ENCODE measurements at places on chromosomes 7 and 10. TPM values are rescaled to one million over a fixed set of nuclear protein-coding genes. Genes with fewer than 3 reads are reported as not detected.

GRCh38 chr7:41892356-41893100 lies 189.6 kb upstream of the INHBA start:
- H3K27ac ChIP-seq: no peak overlapping the region
- no peak overlapping the region for H3K4me3 ChIP-seq
- DNase-seq: no peak
- no peaks in the 10 kb centered on the region for H3K36me3 ChIP-seq
- H3K27me3 ChIP-seq: no peaks in the 10 kb centered on the region

Gene PAPOLB
- 0.37 TPM for total RNA-seq

DNA sequence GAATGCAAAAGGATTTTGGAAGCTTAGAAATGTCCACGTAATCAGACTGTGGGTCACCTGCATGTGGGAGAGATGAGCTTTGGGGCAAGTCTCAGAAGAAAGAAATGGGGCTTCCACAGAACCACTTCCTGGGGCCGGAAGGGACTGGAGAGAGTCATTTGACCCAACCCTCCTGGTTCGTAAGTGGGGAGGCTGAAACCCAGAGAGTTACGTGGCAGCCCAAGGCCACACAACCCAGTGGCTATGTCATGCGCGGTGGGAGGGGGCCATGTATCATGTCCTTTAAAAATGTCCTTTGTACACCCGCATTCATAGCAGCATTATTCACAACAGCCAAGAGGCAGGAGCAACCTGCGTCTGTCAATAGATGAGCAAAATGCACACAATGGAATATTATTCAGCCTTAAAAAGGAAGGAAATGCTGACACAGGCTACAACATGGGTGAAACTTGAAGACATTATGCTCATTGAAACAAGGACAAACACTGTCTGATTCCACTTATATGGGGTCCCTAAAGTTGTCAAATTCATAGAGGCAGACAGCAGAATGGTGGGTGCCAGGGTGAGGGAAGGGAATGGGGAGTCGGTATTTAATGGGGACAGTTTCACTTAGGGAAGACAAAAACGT lies 15.1 kb downstream of the CAMK2B start:
- H3K4me1 ChIP-seq: no peaks in the 10 kb centered on the region
- H3K27me3 ChIP-seq: no peaks in the 10 kb centered on the region
- no peaks in the 10 kb centered on the region for H3K36me3 ChIP-seq
- H3K27ac ChIP-seq: no peak overlapping the region
- peak; percentile 19 for DNase-seq

- no peaks in the 10 kb centered on the region for H3K36me3 ChIP-seq
- H3K4me1 ChIP-seq: peaks cover 58% of the 10 kb centered on the region
- peak; percentile 58 for DNase-seq
- no peaks in the 10 kb centered on the region for H3K27me3 ChIP-seq
- H3K4me3 ChIP-seq: no peak overlapping the region
These were observed 72.5 kb downstream of the CDK6 start for GRCh38 chr7:92763636-92764423.

DNA sequence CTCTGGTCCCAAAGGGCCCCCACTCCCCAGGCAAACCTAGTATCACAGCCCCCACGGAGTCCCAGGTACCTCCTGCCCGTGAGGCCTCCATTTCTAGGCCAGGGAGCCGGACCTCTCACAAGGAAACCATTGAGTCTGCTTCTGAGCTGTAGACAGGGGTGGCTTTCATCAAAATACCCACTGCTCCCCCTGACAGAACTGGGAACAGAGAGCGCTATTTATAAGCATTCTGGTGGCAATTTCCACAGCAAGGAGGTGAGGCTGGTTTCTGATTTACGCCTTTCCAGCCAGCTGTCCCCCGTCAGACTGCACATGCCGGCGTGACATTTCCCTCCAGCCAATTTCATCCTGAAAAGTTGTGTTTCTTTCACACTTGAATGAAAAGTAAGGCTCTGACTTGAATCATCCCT lies 407.5 kb upstream of the PRKCQ start:
- DNase-seq: peak; percentile 50
- H3K4me1 ChIP-seq: no peaks in the 10 kb centered on the region
- H3K27me3 ChIP-seq: no peaks in the 10 kb centered on the region

GRCh38 chr10:5818894-5819293 lies 5.7 kb upstream of the GDI2 start:
- DNase-seq: no peak
- no peak overlapping the region for H3K4me3 ChIP-seq
- no peak overlapping the region for H3K27ac ChIP-seq
- H3K4me1 ChIP-seq: peaks cover 14% of the 10 kb centered on the region
- no peaks in the 10 kb centered on the region for H3K36me3 ChIP-seq
- no peaks in the 10 kb centered on the region for H3K27me3 ChIP-seq

GRCh38 chr7:156578978-156579430 lies 61.6 kb upstream of the RNF32 start:
- no peaks in the 10 kb centered on the region for H3K36me3 ChIP-seq
- H3K27me3 ChIP-seq: no peaks in the 10 kb centered on the region
- H3K4me3 ChIP-seq: no peak overlapping the region
- no peak for DNase-seq
- no peak overlapping the region for H3K27ac ChIP-seq

Gene MBL2
- total RNA-seq: 2.7 TPM

GRCh38 chr7:13240349-13240748 lies 552.9 kb downstream of the ARL4A start:
- no peak for DNase-seq
- no peak overlapping the region for H3K4me3 ChIP-seq
- H3K27ac ChIP-seq: no peak overlapping the region

DNA sequence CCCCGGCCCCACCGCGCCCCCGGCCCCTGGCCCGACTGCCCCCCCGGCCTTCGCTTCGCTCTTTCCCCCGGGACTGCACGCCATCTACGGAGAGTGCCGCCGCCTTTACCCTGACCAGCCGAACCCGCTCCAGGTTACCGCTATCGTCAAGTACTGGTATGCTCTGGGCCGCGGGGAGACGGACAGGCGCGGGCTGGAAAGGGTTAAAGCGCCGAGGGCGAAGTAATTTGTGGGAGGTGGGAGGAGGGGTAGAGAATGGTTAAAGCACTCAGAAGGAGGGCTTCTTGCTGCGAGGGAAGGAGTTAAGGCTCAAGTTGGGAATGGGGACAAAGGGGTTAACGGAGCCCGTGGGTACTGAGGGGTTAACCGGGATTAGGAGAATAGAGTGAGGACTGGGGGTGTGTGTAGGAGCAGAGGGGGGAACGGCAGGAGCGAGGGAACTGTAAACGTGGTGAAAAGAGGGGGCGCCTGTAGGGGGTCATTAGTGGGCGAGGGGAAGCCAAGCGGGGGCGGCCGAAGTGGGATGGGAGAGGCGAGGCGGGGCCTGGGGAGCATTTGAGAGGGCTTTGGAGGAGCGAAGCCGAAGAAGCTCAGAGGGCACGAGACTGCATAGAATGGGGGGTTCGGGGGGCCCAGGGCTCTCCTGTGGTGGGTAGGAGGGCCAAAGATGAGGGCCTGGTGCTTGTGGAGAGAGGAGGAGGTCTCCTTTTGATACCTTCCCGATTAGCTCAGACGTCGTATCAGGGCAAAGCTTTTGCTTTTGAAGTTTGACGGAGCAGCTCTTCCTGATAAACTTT lies 605 bp downstream of the SUFU start:
- peaks cover 2% of the 10 kb centered on the region for H3K36me3 ChIP-seq
- peak overlapping the region; percentile 95 for H3K27ac ChIP-seq
- H3K27me3 ChIP-seq: no peaks in the 10 kb centered on the region
- peaks cover 70% of the 10 kb centered on the region for H3K4me1 ChIP-seq

Gene CC2D2B
- not detected for total RNA-seq

Gene ANKRD22
- 6.4 TPM for total RNA-seq

Gene IGFBP1
- total RNA-seq: not detected

DNA sequence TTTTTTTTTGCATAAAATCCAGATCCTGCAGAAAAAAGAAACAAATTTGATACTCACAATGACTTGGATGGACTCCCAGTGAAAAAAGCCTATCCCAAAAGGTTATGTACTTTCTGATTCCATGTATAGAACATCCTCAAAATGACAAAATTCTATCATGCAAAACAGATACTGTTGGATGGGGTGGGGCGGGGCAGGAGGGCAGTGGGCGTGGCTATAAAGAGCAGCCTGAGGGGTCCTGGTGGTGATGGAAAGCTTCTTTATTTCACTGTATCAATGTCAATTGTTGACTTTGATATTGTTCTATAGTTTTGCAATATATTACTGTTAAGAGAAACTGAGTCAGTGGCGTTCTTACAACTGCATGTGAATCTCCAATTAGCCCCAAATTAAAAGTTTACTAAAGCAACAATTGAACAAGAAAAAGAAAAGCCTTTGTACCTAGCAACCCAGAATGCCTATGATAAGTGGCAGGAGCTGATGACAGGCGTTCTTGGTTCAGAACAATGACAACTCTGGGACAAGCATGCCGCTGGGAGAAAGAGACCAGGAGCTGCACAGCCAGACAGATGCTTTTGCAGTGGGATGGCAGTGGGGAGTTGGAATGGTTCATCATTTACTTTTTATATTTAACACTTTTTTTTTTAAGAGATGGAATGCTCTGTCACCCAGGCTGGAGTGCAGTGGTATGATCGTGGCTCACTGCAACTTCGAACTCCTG lies 101.9 kb downstream of the LHPP start:
- no peaks in the 10 kb centered on the region for H3K36me3 ChIP-seq
- H3K27ac ChIP-seq: no peak overlapping the region
- H3K4me3 ChIP-seq: no peak overlapping the region

Gene FAS
- 33.6 TPM for total RNA-seq

DNA sequence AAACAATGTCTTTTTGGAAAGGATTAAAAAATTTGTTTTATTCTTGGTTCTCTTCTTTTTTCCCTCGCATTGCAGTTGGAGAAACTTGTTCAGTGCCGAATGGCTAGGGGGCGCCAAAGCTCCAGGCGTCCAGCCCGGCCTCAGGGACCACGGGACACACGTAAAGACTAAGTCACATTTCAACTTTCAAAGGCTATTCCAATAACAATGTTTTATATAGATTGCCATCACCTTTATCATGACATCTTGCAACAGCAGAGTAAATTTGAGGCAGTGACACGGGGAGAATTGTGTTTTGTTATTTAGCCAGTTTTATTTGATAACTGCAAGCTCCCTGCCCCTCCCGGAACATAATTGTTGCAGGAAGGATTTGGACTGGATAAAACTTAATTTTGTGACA lies 2.2 kb upstream of the IGFBP3 start:
- no peak overlapping the region for H3K27ac ChIP-seq
- H3K27me3 ChIP-seq: peaks cover 48% of the 10 kb centered on the region
- H3K4me1 ChIP-seq: peaks cover 30% of the 10 kb centered on the region
- peak; percentile 91 for DNase-seq

Gene SPDYE8
- total RNA-seq: 0.18 TPM

DNA sequence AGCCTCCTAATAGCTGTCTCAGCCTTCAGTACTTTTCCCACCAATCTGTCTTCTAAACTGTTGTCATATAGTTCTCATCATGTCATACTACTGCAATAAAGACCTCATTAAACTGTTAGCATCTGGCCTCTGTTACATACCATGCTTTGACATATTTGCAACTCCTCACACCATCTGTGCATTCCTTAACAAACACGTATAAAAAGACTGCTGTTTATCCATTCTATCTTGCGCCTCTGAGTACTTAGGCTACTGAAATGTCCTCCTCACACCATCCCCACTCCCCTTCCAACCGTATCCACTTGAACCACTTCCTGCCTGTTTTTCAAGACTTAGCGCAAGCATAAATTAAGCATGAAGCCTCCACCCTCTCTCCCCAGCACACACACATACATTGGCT lies 41.6 kb downstream of the SLC16A9 start:
- no peak overlapping the region for H3K27ac ChIP-seq
- H3K36me3 ChIP-seq: no peaks in the 10 kb centered on the region
- no peak overlapping the region for H3K4me3 ChIP-seq
- no peak for DNase-seq
- H3K4me1 ChIP-seq: no peaks in the 10 kb centered on the region

DNA sequence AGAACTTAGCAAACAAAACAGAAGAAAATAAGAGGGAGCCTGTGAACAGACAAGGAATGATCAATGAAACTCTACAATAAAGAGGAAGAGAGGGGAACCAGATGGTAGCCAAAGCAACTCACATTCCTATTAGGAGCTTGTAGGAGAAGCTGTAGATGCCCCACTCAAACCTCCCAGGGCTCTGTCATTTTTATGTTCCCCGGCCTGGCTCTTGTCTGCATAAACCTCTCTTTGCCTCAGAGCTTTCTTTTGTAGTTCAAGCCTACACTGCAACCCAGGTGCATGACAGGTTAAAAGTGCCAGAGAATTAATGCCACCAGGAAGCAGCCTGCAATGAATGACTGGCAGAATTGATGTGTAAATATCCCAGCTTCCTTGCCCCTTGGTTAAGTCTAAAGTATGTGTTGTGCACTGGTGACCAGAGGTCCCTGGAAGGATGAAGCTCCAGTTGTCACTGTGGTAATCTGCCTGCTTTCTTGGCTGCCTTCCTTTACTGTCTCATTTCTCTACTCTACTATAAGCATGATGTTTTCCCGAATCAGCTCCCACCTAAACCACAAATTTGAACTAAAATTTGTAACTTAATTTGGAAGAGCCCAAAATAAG lies 40.4 kb downstream of the HDAC9 start:
- no peak for DNase-seq
- H3K36me3 ChIP-seq: no peaks in the 10 kb centered on the region
- no peak overlapping the region for H3K4me3 ChIP-seq
- no peaks in the 10 kb centered on the region for H3K27me3 ChIP-seq
- H3K4me1 ChIP-seq: peaks cover 10% of the 10 kb centered on the region

DNA sequence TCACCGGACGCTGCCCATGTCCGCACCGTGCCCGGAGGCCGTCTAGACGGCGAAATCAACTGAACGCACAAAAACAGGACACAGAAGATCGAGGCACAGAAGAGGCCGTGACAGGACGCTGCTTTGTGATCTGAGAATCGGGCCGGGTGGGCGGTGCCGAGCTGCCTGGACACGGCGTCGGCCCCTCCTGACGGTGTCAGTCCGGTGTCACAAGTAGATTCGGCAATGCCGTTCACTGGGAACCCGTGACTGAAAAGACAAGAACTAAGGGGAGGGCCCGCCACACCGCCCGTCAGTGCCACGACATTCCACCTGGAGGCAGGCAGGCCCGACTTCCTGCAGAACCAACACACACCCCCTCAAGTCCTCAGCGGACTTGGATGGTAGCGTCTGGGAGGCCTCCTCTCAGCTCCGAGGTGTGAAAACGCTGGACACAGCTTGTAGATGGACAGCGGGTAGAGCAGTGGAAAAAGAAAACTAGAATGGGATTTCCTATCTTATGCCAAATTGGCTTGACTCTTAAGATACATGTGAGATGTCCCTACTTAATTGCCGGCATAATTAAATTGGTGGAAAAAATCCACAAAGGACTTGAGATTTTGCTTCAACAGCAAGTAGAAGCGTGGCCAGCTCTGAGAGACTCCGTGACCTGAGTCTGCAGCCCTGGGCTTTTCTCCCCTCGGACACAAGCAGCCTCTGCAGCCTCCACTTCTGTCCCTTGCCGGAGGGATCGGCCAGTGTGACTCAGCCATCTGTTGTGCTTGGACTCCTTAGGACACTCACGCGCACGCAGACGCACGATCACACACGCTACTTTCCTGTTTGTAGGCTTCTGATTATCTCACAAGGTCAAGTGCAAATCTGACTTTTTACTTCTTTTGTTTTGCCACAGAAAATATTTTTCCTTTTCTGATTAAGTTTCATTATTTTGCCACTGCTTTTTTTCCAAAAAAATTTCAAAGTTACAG lies 269.0 kb downstream of the DIP2C start:
- no peaks in the 10 kb centered on the region for H3K4me1 ChIP-seq
- H3K27me3 ChIP-seq: no peaks in the 10 kb centered on the region

GRCh38 chr10:97851341-97852001 lies 1.8 kb downstream of the GOLGA7B start:
- peaks cover 6% of the 10 kb centered on the region for H3K4me1 ChIP-seq
- no peaks in the 10 kb centered on the region for H3K36me3 ChIP-seq
- H3K27ac ChIP-seq: no peak overlapping the region
- no peak overlapping the region for H3K4me3 ChIP-seq
- no peak for DNase-seq
